NCI-H748 treated with DMSO at 0.1 percent for 48 hours (cell line): ENCODE measurements at places on chromosomes 5 and 9.

DNA sequence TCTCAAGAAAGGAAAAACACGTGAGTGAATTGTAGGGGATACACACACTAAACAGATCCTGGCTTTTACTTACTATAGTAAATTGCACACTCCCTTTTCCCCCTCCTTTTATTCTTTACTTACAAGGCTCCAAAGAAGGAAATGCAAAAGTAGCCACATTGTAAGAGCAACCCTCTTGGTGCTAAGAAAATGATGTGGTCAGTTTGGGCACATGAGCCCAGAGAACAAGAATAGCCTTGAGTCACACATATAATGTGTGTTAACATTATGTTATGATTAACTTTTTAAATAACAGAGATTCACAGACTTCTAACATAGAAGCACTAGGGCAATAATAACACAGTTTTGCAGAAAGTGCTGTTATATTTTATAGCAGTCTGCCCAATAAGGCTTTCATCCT lies 48.5 kb downstream of the PCSK5 start:
- DNase-seq, result no peak

- no peak for DNase-seq
Observed at GRCh38 chr5:77984587-77984986, 208.4 kb upstream of the TBCA start.

DNA sequence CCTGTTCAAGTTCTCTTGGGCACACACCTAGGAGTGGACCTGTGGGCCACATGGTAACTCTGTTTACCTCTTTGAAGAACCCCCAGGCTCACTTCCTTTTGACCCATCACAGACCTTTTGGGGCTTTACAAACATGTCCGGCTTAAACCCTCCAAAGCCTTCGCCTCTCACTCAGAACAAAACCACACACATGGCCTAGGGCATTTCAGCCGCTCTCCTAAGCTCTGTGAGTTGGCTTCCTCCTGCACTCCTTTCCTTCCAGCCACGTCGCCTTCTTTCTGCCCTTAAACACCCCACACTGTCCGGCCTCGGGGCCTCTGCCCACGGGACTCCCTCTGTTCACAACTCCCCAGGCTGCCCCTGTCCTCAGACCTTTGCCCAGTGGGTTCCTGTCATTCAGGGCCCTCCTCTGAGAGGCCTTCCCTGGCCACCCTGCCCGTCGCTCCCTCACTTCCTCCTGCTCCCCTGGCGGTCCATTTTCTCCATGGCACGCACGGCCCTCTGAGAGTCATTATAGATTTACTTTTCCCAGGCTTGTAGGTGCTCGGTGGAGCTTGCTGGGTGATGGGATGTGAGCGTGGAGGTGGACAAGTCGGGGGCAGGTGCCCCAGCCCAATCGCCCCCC lies 1.9 kb downstream of the DOK3 start:
- DNase-seq, result no peak

GRCh38 chr5:129653057-129653375 lies 94.9 kb upstream of the MINAR2 start:
- DNase-seq, result no peak

GRCh38 chr5:2780421-2781171 lies 29.1 kb upstream of the IRX2 start:
- DNase-seq, result no peak

DNA sequence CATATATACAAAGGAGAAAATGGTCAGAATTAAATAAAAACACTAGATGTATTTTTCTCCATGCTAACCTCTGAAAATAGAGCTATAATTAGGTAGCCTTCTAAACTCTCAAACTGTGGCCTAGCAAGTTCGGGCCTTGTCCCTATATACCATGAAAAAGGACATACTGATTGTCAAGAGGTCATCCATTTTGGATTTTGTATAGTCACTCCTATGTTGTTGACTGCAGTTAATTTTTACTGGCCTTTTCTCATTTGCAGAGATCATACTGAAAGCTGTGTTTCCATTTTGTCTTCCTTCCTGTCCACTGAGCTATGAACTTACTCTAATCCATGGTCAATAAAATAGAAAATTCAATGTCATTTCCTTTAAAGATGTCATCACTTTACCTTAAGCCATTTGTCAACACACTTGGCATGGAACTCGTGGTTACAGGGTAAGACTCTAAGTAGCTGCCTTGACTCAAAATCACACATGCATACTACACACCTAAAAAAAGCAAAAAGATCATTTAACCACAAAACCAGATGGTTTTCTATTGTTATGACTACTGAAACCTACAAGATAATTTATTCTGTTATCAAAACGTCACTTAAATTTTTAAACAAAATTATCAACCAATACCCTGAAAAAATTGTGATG lies 58.0 kb downstream of the RNF38 start:
- DNase-seq, result no peak

DNA sequence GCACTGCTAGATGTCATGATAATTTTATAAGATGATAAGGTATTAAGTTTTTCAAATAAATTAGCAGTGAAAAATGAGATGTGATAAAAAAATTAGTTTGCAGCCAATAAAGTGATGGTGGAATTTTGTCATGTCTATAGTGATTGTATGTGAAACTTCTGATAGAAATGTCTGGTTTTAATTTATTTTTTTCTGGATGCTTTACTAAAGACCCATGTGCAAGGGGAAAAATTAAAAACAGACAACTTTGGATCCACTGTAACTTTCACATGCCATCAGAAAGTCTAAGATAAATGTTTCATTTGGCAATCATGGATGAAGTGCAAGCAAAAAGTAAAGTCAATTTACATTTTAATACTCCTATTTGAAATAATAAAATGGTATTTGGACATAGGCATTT lies 4.4 kb upstream of the NDUFS4 start:
- DNase-seq, result no peak

DNA sequence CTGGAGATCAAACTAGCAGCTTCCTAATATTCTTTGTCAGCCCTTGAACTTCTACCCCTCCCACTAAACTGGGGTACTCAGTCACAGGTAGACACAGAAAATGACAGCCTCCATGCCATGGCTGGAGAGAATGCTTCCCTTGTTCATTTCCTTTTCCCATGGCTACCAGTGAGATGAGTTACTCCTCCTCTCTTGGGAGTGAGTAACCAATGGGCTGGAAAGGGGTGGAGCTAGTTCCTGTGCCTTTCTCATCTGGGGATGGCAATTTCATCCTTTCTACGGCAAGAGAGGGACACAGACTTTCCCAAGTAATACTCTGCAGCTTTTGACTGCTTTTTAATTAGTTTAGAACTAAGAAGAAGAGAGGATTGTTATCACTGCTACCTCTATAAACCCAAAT lies 1045.6 kb upstream of the WWC1 start:
- no peak for DNase-seq

- no peak for DNase-seq
Observed at GRCh38 chr9:134811673-134812342, 68.8 kb upstream of the FCN2 start.

DNA sequence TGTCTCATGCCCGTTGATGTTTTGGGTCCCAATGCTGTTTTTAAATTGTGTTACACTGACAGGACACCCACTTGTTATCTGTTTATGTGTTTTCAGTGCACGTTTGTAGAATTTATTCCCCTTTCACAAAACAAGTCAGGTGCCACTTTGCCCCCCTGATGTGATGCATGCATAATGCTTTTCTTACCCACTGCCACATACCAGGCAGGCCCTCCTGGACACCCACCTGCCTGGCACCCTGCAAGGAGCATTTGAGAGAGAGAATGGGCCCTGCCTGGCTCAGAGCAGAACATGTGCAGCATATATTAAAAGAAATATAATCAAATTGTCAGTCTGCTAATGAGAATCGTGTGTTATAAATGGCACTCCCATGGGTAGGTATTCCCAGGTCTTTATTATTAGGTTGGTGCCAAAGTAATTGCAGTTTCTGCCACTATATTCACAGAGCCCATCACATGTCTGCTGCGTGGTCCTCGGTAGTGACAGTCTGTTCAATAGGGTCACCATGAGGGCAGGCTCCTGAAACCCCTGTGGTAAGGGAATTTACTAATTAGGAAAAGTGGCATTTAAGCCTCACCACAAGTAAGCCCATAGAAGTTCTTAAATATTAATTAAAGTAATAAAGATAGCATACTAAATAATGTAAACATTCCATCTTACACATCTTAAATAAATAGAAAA lies 52.2 kb upstream of the CKMT2 start:
- DNase-seq, result no peak

DNA sequence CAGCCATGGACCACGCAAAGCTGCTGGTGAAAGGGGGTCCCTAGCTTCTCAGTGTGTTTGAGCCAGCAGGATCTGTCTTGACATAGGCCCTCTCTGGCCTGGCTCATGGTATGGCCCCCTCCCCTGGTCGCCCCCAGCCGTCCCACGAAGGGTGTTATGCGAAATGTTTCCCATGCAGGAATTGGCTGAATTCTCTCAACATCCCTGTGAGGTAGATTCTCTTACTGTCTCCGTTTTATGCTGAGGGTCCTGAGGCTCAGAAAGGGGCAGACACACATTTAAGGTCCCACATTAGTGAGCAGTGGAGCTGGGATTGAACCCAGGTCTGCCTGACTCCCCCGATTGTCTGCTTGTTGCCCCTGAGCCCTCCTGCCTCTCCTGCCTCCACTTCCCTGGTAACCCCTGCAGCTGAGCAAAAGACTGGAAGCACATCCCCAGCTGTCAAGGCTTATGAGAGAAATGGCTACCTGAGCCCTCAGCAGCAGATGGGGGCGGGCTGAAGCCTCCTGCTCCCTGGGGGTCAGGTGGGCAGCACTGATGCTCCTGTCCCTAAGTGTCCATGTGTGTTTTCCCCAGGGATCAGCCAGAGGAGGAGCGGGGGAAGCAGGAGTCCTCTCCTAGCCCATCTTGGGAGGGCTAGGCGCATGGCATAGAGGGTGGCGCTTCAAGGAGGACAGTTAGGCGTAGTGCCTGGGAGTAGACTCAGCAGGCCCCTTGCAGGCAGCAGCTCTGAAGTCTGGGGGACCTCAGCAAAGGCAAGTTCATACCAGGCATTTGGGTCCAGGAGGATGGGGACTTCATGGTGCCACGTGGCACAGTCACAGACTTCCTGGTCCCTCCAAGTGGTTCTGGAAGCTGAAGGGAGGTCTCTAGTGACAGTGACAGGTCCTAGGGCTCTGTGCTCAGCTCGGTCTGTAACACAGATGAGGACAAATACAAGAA lies 49.0 kb upstream of the GARNL3 start:
- no peak for DNase-seq

GRCh38 chr5:57989378-57989777 lies 470.5 kb downstream of the PLK2 start:
- no peak for DNase-seq

DNA sequence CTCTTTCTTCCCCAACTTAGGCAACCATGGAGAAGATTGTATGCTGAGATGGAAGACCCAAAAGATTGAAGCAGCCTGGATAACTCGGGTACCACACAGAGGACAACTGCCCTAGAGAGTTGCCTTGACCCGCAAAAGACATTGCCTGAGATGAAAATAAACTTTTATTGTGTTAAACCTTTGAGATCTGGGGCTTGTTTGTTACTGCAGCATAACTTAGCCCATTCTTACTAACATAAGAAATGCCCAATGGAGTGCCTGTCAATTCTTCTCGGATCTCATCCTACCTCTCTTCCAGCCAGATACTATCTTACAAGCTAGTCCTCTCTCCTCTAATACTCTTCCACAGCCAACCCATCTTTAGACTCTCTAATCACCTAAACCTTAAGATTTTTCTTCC lies 76.8 kb downstream of the GCNT4 start:
- no peak for DNase-seq

GRCh38 chr9:126216826-126217225 lies 109.8 kb upstream of the MVB12B start:
- no peak for DNase-seq
